ENCODE measurements at places on chromosomes 4 and X. TPM values are rescaled to one million over a fixed set of nuclear protein-coding genes. Genes with fewer than 3 reads are reported as not detected.

DNA sequence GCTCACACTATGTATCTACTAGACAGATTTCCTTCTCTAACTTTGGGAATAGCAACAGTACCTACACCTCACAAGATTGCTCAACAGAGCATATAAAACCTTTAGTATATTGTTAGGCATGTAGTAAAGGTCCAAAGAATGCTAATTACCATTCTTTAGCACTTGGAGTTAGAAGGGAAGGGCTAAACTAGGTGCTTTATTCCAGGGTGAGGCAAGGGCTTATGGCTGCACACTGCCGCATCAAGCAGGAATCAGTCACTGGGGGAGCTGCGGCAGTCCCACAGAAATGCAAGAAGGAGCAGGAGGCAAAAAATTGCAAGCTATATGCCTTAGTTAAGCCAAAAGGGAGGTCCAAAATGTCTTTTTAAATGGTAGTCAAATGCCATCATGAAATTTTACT lies 162.7 kb downstream of the PPP3CA start:
- DNase-seq, result no peak
- no peak overlapping the region for H3K27ac ChIP-seq
- H3K27me3 ChIP-seq, result no peaks in the 10 kb centered on the region
- no peaks in the 10 kb centered on the region for H3K4me1 ChIP-seq

Gene ASMT
- 1.3 TPM for total RNA-seq

DNA sequence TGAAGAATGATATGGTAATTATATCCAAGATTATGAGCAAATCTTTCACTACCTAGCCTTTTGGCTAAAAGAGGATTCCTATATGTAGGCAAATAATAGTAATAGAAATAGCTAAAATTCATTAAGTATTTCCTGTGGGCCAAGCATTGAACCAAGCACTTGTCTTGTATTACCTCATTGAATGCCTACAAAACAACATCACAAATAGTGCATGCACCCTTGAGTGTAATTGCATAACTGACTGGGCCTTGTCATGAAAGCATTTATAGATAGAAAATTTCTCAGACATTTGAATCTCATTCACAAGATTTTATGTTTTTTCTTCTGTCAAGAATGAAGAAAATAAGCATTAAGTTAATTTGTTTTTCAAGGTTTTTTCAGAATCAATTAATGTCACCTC lies 3.9 kb upstream of the HPGDS start:
- H3K36me3 ChIP-seq, result no peaks in the 10 kb centered on the region
- H3K4me1 ChIP-seq, result no peaks in the 10 kb centered on the region
- no peak overlapping the region for H3K4me3 ChIP-seq
- H3K27me3 ChIP-seq, result no peaks in the 10 kb centered on the region
- DNase-seq, result no peak

DNA sequence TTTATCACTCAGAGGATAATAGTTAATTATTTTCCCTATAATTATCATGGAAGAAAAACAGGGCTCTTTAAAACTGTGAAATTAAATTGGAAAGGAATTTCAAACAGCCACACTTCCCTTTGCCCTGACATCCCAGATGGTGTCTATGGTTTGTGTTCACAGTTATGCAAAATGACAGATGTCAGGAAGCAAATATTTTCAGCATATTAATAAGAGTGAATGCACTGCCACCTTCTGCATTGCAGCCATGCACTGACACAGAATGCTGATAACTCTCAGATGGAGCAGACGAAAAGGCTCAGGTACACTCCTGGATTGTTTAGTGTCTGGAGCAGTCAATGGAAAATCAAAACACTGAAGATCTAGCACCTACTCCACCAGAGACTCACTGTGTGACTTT lies 57.6 kb downstream of the RWDD4 start:
- no peak overlapping the region for H3K27ac ChIP-seq
- no peaks in the 10 kb centered on the region for H3K27me3 ChIP-seq
- H3K4me1 ChIP-seq, result no peaks in the 10 kb centered on the region

DNA sequence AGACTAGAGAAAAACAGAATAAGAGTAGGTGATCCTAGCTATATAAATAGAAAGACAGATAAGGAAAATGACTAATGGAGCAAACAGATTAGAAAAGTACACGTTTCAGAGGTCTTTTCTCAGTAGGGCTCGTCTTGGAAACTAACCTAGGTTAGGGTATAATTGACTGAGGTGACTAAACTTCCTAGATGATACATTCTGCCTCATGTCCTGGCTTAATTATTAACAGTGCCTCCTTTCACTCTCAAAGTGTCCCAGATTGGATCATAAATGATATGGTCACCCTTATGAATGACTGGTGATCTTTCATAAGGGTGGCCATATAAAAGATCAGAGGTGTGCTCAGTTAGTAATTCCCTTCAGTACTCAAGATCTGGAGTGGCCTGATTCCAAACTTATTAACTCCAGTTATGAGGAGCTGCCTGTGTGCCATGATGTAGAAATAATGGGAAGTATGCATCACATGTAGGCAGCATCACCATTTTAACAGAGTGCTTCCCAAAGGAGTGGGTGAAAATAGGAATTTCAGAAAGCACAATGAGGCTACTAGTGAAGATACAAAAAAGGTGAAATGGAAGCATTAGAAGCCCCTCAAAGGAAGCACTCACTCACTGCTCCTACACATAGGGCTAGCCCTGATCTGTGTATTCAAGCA lies 14.7 kb upstream of the GRIA3 start:
- no peak for DNase-seq
- H3K36me3 ChIP-seq, result no peaks in the 10 kb centered on the region
- no peak overlapping the region for H3K27ac ChIP-seq

GRCh38 chrX:109720947-109721346 lies 12.1 kb downstream of the ACSL4 start:
- H3K27ac ChIP-seq, result no peak overlapping the region
- DNase-seq, result no peak
- no peaks in the 10 kb centered on the region for H3K27me3 ChIP-seq
- H3K4me1 ChIP-seq, result no peaks in the 10 kb centered on the region
- no peak overlapping the region for H3K4me3 ChIP-seq
- no peaks in the 10 kb centered on the region for H3K36me3 ChIP-seq

DNA sequence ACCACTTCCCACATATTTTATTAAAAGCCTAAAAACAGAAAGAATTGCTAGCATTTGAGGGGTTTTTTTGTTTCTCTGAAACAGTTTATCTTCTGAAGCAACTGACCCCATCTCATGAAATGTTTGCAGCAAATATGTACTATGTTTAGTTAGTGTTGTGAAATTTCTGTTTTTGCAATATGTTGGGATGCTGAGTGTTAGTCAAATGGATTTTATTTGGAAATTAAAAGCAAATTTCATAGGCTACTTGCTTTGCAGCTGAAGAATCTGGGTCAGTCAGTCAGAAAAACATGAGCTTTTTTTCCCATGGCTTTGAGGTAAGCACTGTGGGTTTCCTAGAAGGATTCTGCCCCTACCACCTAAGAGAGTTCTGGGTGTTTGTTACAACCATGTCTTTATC lies 184.9 kb upstream of the DKK2 start:
- no peaks in the 10 kb centered on the region for H3K4me1 ChIP-seq
- no peak overlapping the region for H3K4me3 ChIP-seq
- H3K36me3 ChIP-seq, result no peaks in the 10 kb centered on the region
- no peaks in the 10 kb centered on the region for H3K27me3 ChIP-seq
- no peak for DNase-seq
